ENCODE measurements at places on chromosomes 2 and 18.

- no peak for DNase-seq
Measured at GRCh38 chr2:44372246-44372645, 10.5 kb downstream of the CAMKMT start.

DNA sequence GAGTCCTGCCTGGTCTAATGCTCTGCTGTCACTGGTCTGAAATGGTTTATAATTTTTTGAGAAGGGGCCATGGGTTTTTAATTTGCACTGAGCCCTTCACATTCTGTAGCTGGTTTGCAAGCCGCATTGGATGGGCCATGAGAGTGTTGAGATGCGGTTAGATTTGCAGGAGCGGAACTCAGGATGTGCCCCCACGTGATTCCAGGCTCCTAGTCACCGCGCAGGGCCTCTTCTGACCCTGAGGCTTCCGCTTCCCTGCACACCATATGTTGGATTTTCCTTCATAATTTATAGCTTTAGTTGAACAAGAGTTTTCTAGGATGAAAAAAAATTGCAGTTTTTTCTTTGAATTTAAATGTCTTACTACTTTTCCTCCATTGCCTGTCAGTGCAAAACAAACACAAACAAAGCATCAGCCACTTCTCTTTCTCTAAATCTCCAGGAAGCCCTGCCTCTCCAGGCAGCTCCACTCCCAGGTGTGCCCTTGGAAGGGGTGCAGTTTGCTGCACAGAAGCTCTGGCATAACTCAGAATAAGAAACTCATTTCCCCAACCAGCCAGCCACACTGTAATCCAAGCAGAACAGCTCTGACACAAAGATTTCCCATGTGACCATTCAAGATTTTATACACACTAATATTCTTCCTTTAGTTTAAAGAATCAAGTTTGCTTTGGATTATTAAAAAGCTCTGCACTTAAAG is 18.4 kb upstream of the TPO start:
- DNase-seq, result no peak

DNA sequence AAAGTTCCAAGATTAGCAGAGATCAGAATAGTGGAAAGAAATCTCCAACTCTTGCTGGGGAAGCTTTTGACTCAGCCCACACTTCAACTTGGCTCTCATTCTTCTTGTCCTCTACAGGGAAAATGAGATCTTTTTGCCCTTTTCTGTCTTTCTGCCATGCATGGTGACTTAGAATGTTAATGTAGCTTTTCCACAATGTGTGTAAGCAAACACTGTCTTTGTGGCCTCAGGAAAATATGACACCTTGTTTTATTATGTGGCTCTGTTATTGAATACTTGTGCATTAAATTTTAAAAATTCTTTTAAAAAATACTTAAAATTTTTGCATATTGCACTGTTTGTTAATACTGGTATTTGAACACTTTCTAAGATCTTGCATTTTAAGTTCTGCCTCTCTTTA is 65.4 kb upstream of the WDR75 start:
- DNase-seq, result no peak

- peak; percentile 85 for DNase-seq
Measured at GRCh38 chr2:207184348-207184747, 18.6 kb upstream of the KLF7 start.

DNA sequence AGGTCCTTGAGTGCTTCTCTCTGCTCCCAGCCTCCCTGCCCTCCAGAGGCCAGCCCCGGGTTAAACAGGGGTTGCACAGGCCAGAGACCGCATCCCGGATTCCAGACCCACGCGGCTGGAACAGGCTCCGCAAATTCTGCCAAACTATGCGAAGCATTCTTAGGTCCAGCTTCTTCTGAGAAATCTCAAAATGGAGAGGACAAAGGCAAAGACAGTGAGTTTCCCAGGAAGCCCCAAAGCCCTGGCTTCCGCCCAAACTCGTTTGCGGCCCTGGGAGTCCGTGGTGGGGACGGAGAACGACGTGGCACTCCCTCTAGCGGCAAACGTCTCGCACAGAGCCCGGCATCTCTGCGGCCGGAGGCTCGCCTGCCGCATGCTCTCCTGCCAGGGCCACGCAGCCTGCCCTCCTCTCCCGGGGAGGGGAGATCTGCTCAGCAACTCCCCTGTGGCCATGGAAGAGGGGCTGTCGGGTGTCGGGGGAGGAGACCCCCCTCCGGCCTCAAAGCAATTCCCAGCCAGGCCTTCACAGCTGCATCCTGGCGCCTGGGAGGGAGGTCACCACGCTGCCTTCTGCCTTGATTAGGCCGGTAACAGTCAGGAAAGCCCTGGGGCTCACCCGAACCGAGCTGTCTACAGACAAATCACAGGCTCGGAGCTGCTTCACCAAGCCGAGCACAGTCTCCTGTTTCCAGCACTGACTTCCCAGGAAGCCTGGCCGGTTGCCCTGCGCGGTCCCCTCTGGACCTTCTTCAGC is 33.4 kb upstream of the KLHL29 start:
- peak; percentile 73 for DNase-seq

All from renal cortical epithelial cell (primary cell).